ENCODE measurements at places on chromosomes 7 and 10. TPM values are rescaled to one million over a fixed set of nuclear protein-coding genes. Genes with fewer than 3 reads are reported as not detected.

GRCh38 chr10:94361171-94361794 is 1.5 kb downstream of the NOC3L start:
- DNase-seq: no peak

- no peak for DNase-seq
These were observed 2.6 kb downstream of the SCART1 start for GRCh38 chr10:133456041-133456951.

HELLS gene
- polyA plus RNA-seq: 7.7 TPM

DNA sequence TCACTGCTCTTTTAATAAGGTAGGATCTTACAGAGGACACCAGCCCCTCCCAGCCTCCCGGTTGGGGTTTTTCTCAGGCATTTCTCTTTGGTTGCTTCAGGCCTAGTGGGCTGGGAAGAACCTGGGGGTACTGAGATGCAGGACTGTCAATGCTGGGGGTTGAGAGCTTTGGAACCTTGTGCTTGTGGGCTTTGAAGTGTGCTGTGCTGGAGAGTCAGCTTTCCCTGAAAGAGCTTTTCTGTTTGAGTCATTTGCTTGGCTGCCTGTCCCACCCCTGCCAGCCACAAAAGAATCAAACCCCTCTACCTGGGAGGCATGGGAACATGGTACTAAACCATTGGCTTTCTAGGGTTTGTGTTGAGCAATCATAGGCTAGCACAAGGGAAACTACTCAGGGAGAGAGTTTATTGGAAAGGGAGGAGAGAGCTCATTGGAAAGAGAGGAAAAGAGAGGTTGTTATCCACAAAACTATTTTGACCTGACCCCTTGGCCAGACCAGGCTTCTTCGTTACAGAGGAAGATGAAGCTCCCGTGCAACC is 1.4 kb downstream of the SCD start:
- no peak for DNase-seq

DNA sequence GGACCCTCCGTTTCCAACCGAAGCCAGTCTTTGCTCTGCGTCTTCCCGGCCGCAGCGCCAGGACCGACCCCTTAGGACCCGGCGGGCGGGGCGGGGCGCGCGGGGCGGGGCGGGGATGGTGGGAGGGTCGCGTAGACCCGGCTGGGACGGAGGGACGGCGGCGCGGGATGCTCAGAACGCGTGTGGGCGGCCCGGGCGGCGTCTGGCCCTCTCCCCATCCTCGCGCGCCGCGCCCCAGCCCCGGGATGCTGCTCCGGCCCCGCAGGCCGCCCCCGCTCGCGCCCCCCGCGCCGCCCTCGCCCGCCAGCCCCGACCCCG is at the start of gene UTF1:
UTF1 (plus strand) TSS at position 174 of the 318 bp plus-strand sequence; CDS start at position 246, 72 bp downstream.
- no peak for DNase-seq

GRCh38 chr10:59106441-59106840 is 70.0 kb upstream of the PHYHIPL start:
- no peak for DNase-seq

- DNase-seq: no peak
These were observed 23.8 kb downstream of the PFKP start for GRCh38 chr10:3090914-3091787.

DNA sequence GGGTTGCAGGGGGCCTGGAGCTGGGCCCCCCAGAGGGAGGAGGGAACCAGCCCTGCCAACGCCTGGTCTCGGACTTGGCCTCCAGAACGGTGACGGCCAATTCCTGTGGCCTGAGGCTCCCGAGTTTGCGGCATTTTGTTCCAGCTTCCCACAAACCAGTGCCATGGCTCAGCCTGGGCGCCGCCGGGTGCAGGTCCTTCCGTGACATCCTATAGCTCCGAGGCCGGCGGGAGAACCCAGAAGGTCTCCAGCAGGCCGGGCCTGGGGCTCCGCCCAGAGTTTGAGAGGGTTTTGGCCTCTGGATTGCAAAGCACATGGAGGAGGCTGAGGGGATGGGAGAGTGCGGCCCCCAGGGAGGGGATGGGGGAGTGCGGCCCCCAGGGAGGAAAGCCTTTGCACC is 92.6 kb downstream of the UNCX start:
- no peak for DNase-seq

- no peak for DNase-seq
These were observed 254.9 kb downstream of the TEX36 start for GRCh38 chr10:125428054-125428453.

DNA sequence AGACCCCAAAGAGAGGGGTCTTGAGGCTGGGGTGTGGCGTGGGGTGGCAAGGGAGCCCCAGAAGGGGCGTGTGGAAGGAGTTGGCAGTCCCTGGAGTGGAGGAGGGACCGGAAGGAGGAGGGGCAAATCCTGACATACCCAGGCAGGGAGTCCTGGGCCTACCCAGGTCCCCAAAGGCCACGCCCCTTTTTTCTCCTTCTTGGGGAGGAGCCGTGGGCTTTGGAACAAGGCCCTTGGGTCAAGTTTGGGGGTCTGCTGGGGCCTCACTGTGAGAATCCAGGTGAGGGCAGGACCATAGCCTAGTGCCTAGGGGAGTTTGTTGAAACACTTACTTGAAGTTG is 1.2 kb upstream of the SMARCD3 start:
- no peak for DNase-seq

GRCh38 chr7:144997512-144997911 is 161.7 kb upstream of the TPK1 start:
- no peak for DNase-seq

GRCh38 chr7:121562259-121562658 is 166.2 kb upstream of the FAM3C start:
- DNase-seq: no peak

GRCh38 chr7:50681432-50682045 is 101.2 kb downstream of the GRB10 start:
- no peak for DNase-seq

DNA sequence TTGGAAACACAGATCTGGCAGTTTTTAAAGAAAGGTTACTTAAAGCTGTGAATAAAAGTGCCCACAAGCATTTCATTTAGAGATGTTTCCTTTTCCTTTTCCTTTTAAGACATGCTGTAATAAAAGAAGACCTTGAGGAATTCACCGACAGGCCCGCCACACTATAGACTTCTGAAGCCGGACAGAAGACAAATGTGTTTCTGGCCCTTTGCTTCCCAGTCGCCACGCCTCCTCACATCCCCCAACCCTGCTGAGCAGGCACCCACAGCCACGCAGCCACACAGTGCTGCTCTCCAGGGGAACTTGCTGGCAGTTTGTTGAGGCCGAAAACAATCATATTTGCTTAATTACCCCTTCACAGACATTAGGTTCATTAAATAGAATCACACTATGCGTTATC is 83.4 kb downstream of the SLC25A13 start:
- no peak for DNase-seq

DNA sequence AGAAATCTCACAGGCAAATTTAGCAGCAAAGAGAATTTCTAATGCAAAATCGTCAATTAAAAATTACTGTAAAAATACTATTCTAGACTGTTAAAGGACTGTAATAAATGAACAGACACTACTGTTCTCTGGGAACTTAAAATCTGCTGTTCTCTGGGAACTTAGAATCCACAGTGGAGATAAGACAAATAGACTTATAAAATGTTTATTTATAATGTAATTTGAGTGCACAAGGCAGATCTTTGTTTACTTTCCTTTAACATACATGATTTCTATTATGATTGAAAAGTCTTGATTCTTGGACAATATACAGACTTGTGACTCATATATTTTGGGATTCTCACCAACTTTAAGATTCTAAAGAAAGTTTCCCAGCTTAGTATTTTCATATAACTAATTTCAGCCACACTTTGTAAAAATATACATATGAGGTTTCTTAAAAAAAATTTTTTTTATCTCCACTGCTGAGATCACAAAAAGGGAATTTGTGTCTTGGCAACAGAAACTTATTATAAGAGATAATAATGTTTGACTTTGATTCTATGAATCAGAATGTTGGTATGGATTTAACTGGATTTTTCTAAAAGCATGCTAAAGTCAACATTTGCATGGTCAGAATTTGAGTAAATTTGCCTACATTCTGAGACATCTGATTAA is 166.3 kb upstream of the RHOBTB1 start:
- DNase-seq: no peak

GRCh38 chr7:25117226-25118047 is 7.6 kb downstream of the CYCS start:
- no peak for DNase-seq

DNA sequence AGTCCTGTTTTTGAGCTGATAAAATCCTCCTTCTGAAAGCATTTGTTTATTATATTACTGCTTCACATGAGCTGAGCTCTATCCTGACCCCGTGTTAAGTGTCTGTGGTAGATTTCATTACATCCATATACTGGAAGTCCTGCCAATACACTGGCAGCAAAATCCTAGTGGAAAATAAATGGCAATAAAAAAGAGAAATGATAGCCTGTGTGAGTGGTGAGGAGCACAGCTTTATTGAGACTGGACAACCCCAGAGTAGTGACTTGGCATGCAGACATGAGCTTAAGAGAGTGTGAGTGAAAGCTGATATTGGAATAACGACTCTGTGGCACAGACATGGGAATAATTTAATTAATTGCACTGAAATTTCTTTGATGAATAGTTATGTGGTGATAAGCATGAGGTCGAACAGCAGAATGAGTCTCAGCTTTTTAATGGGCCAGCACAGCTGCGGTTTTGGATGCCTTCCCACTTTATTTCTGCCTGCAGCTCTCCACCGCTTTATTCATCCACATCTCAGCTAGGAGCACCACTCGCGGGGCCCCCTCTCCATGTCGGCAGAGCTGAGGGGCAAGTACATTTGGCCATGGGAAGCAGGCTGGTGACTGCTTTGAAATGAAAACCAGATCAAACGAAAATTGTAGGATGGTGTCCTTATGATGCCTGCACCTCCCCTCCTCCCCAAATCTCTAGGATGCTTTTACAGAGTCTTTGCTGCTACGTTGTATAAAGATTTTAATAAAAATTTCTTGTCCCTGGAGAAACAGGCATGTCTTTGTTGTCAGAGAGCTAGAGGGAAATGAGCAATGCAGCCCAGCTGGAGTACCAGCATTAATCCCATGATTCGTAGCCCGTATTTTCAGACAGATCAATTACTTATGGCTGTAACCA is 494.3 kb downstream of the AUTS2 start:
- peak; percentile 78 for DNase-seq

DNA sequence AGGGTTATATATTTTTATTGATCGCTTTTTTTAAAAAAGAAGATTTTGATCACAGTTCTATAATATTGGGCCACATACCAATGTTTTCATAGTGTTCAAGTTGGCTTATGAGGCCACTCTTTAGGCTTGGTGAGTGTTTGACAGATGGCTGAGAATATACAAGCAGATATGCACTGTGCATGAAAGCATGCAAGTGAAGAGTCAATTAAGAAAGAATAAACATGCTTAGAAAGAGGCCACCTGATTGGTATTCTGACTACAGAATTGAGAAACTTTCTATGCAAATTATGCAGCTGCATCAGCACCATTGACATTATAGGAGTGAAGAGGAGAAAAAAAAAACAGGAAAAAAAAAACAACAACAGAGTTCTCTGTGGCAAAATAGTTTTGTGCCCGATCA is 39.9 kb downstream of the CABCOCO1 start:
- no peak for DNase-seq

TMEM236 gene
- 0.49 TPM for polyA plus RNA-seq

DNA sequence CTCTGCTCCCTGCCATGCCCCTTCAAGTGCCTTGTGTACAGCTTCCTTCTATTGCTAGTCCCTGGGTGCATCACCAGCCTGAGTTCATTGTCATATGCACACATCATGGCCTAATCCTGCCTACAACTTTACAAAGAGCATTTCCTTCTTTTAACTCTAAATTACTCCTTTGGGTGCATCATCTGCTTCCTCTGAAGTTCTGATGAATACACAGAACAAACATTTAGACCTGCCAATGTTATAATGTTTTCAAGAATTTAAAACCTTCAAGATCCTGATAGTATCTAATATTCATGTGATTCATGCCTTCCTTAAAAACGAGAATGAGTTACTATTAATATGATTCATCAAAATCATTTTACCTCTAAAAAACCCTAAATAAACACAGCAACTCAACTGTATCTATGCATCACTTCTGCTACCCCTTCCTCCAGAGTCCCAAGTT is 357.1 kb downstream of the MAGI2 start:
- DNase-seq: no peak

MSS51 gene
- polyA plus RNA-seq: 47.4 TPM

- no peak for DNase-seq
These were observed 67.7 kb upstream of the SVIL start for GRCh38 chr10:29702273-29703164.

A1CF gene
- not detected for polyA plus RNA-seq

- DNase-seq: peak; percentile 47
These were observed 1.1 kb upstream of the EGR2 start for GRCh38 chr10:62817121-62817765.

DNA sequence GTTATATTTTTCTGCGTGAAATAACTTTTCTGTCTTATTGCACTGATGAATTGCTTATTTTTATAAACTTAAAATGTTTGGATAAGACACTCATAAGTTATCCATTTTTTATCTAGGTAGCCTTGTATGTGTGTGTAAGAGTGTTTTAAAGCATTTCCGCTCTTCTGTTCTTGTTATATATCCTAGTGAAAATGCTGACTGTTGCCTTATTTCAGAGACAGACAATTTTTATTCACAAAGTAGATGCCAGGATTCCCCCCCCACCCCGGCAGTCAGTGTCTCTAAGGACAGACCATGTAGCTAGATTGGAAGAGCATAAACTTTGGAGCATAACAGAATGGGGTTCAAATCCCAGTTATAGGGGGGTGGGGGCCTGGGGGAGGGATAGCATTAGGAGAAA is 1.6 kb downstream of the SMC3 start:
- no peak for DNase-seq

DLX6 gene
- polyA plus RNA-seq: not detected

- DNase-seq: no peak
These were observed 93.0 kb downstream of the LYZL2 start for GRCh38 chr10:30536578-30536977.

DNA sequence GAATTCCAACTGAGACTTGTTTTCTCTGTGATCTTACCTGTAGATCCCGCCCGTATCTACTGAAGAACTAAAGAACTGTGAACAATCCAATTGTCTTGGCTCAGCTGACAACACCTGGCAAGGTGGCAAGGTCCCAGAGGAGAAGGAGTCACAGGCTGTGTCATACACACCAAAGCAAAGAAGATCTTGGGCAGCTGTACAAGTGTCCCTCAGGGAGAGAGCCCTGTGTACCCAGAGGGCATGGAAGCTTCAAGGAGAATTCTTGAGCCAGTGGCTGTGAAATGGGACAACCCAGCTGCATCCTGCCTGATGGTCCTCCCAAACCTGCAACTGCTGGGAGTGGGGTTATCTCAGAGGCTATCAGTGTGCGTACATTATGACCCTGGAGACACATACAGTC is 46.7 kb upstream of the TECTB start:
- DNase-seq: no peak

GRCh38 chr10:101693651-101693977 is 1.4 kb downstream of the FBXW4 start:
- DNase-seq: peak; percentile 34

DNA sequence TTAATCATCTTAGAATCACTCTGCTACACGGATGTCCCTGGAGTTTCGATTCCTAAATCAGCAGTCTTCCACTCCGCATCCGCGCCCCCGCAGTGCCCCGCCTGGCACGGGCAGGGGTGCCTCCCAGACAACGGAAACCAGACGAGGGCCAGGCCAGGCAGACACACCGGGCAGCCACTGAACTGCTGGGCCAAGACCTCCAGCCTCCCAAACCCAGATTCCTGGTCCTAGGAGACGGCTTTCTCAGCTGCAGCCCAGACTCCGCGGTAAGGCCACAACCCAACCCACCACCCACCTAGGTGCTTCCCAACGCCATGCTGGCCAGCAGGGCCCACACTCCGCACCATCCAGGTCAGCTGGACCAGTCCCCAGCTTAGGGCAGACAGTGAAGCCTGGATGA is 33.2 kb downstream of the MAD1L1 start:
- DNase-seq: no peak
